Omental fat pad (tissue), 4 donors: ENCODE measurements at places on chromosomes 6 and 20. TPM values are rescaled to one million over a fixed set of nuclear protein-coding genes. Genes with fewer than 3 reads are reported as not detected.

SLC22A16 gene
- 4.2 TPM for total RNA-seq

DNA sequence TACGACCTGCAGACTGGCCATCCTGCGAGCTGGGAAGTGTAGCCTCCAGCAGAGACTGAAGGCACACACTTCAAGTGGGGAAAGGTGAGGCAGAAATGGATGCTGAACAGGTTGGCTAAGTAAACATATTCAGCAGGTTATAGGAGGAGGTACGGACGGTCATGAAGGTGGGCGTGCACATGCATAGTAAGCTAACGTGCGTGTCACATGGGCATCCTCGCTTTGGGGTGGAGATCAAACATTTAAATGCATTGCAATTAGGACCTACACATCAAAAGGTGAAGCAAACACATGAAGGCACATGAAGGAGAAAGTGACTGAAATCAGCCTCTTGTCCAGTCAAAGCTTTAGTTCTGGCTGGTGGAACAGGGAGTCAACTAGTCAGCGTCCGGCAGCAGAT is 305.6 kb upstream of the EXOC2 start:
- no peak for DNase-seq

- no peak for DNase-seq
These were observed 170.1 kb downstream of the CLIC5 start for GRCh38 chr6:45845567-45845966.

ELOVL5 gene
- 184 TPM for total RNA-seq

DNA sequence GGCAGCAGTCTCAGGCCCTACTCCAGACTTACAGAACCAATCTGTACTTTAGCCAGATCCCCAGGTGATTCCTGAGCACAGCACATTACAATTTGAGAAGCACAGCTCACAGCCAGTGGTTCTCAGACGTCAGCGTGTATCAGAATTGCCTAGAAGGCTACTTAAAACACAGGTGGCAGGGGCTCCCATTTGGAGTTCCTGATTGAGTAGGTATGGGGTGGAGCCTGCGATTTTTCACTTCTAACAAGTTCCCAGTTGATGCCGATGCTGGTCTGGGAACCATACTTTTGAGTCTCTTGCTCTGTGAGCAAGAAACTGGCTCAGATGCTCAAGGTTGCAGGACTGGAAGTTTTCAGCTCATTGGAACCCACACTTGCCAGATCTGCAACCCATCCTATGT is 89.5 kb downstream of the ZFP64 start:
- no peak for DNase-seq

GRCh38 chr6:169208011-169208410 is 45.6 kb downstream of the THBS2 start:
- no peak for DNase-seq

DNA sequence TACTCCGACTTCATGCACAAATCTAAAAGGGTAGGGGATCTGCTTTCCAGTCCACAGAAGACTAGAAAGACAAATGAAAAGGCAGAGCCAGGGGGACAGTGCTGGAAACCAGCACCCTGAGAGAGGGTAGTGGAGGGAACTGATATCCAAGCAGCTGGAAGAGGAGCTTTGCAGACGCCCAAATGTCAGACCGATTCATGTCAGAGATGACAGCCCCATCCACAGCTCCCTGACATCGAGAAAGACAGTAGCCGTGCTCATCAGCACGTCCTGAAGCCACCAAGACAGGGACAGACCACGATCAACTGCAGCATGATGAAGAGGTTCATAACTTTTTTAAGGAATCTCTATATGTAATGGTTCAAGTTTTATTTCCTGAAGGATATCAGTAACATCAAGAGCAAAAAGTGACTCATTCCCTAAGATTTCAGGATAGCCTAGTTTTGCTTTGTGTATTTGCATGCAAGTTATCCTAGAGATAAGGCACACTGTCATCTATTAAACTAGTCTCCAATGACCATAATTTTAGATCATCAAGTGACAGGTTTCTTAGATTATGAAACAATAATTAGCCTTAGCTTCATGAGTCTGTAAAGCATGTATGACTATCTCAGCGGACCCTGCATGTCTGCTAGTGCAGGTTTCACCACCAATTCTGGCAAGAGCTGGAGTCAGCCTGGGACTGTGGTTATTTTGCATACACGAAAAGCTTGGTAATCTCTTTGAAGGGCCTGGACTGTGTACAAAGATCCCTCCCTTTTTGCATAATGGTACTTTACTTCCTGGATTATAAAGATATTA is 43.0 kb downstream of the PRDM1 start:
- no peak for DNase-seq

OGFRL1 gene
- total RNA-seq = 78.5 TPM

GRCh38 chr6:85250586-85251220 is 199.2 kb upstream of the NT5E start:
- DNase-seq = no peak

BTN1A1 gene
- total RNA-seq = not detected

DNA sequence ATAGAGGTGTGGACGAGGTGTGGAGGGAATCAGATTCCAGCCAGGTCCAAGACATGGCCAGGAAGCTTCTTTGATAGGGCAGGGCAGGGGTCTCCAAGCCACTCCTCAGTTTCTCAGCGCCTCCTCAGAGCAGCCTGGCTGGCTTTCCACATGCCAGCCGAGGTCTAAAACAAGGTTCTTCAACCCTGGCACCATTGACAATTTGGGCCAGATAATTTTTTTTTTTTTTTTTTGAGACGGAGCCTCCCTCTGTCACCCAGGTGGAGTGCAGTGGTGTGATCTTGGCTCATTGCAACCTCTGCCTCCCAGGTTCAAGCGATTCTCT is 21.3 kb upstream of the CHMP4B start:
- DNase-seq = no peak

DNA sequence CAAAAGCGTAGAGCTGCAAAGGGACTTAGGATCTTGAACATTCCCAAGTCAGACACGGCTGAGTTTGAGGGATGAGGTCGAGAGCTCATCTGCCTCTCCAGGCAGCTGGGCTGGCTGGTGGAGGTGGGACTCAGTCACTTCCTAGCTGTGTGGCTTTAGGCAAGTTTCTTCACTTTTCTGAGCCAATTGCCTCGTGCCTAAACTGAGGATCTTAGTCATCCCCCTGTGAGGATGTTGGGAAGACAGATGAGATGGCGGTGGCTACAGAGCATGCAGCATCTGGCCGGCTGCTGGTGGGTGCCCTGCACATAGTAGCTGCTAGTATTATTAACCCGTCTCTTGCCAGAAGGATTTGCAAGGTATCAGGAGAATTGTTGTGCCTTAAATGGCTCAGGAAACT is 27.5 kb downstream of the TFAP2C start:
- DNase-seq = no peak

PSORS1C2 gene
- not detected for total RNA-seq

MAS1 gene
- total RNA-seq = not detected

MAFB gene
- 44.3 TPM for total RNA-seq

- no peak for DNase-seq
These were observed 115.3 kb upstream of the SPACA1 start for GRCh38 chr6:87932361-87932760.

BPI gene
- total RNA-seq = 0.63 TPM

- no peak for DNase-seq
These were observed 6.9 kb downstream of the HLA-DPB1 start for GRCh38 chr6:33082702-33083101.

DNA sequence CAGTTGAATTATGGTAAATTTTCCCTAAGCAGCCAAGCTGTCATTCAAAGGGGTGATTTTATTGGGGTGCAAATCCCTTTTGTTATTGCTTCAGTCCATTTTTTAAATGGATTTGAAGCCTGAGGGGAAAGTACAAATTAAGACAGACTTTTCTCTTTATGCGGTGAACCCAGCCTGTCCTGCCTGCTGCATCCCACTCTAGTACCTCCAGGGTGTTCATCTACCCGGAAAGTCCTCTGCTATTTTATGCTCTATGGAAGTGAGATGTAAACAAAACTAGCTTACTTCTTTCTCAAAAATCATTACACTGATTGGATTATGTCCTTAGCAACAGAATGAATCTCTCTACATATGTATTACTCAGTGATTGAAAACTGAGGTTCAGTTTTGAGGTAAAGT is 1088.9 kb upstream of the CITED2 start:
- DNase-seq = no peak

OPN5 gene
- total RNA-seq = not detected

DNA sequence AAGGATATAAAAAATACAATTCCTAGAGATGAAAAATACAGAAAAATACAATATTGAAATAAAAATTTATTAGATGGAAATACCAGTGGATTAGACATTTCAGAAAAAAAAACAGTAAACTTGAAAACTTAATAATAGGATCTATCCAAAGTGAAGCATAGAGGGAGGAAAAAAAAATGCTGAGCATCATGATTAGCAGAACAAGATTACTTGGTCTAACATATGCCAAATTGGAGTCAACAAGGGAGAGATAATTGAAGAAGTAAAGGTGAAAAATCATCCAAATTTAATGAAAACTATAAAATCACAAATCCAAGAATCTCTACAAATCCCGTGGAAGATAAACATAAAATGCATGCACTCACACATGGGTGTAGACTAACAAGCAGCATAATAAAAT is 166.2 kb upstream of the BMP5 start:
- DNase-seq = no peak

- peak; percentile 25 for DNase-seq
These were observed 231.6 kb upstream of the MYLIP start for GRCh38 chr6:15897063-15897876.

SLC22A3 gene
- total RNA-seq = 12.2 TPM

- DNase-seq = no peak
These were observed 314.6 kb downstream of the THBS2 start for GRCh38 chr6:168939041-168939440.

FOXP4 gene
- total RNA-seq = 6.5 TPM

DNA sequence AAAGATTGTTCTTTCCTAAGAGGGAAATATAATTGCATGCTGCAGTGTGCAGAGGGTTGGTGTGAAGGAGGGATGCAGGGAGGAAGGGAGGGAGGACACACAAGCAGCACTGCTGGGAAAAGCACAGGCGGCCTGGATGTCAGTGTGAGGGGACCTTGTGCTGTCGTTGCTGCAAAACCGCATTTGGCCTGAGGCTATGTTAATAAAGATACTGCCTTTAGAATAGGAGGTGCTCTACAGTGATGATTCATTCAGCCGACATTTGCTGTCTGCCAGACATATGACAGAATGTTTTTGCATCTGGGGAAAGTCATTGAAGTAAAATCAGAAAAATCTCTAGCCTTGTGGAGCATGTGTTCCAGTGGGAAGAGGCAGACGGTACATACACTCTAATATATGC is 50.5 kb upstream of the TRIM26 start:
- DNase-seq = no peak

- DNase-seq = no peak
These were observed 6.6 kb upstream of the ACAT2 start for GRCh38 chr6:159754959-159755914.

NHLRC1 gene
- 1.2 TPM for total RNA-seq

DNA sequence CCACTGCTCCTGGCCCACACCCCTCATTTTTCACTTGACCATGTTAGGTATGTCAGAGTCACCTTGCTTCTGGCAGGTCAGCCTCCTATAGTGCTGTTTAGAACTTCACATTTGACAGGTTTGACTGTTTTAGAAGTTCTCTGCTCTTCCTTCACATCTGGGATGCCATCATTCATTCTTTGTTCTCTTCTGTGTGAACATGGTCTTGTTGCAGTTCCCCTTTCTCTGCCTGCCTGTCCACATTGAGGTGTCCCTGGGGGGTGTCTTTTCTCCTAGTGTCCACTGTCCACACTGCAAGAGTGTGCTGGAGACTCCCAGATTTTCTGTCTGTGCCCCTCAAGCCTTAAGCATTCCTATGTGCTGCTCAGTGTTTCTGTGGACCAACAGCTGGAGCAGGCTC is 89.5 kb downstream of the JARID2 start:
- no peak for DNase-seq

- DNase-seq = no peak
These were observed 74.1 kb upstream of the HDDC2 start for GRCh38 chr6:125375821-125376220.

DNA sequence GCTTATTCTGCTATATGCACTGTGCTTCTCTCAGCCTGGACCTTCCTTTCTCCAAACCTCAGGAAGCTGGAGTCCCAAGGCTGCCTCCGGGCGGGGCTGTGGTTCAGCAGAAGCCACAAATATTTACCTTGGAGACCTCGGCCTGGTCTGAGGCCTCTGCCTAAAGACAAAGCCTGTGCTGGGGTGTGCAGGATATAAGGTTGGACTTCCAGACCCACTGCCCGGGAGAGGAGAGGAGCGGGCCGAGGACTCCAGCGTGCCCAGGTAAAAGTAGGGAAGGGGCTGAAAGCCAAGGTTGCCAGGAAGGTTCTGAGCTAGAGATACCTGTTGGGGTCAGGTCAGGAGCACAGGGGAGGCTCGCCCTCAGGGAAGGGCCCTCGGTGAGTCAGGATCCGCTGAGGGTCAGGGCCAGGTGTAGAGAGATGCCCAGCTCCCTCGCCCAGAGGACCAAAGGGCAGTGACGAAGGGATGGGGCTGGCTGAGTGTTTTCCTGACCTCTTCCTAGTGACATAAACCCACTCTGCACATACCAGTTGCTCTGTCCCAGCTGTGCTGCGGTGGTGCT is at the start of gene BPIFB1:
Gene BPIFB1, plus strand, starts transcription at position 224 of the 565 bp plus-strand sequence. CDS start 2,860 bp downstream, outside the sequence.
- DNase-seq = no peak

- DNase-seq = no peak
These were observed 117.6 kb downstream of the EPB41L2 start for GRCh38 chr6:130945401-130945919.

NINL gene
- 9.7 TPM for total RNA-seq

DNA sequence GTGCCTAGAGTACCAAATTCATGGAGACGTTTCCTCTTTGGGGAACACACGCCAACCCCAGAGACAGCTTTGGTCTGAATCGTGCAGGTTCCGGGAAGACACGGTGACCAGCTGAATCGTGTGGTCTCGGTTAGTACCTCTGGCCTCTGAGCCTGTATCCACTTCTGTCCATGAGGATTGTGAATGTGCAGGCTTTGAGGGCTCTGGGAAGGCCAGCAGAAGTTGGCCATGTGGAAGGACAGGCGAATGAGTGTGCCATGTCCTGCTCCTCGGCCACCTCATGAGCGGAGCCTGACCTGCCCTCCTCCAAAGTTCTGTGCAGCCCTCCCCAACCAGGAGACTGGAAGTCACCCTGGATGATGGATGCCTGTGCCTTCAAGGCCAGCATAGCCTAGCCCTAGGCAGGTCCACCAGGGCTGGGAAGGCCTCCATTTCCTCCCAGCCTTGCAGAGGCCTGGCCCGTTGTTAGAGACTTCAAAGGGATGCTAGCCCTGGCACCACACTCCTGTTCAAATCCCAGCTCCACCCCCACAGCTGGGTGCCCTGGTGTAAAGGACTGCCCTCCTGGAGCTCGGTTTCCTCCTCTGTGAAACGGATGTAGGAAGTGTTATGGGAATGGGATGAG is 1.7 kb upstream of the TMEM74B start:
- no peak for DNase-seq

DNA sequence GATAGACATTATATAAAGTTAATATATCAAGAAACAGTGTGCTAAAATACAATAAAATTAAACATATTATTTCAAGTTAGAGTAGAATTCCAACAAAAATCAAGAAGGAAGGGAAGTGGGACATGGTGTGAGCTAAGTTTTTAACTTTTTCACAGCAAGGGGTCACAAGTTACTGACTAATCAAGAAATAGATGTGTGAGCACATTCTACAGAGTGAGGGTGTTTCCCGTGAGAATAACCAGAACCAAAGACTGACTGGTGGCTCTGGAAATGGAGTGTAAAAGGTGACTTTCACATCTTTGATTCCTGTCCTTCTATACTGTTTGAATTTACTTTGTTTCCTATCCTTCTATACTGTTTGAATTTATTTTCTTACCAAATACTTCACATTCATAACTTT is 206.6 kb downstream of the TASP1 start:
- DNase-seq = no peak
